ENCODE measurements at places on chromosomes 12 and 14.

GRCh38 chr14:102320033-102320660, 601 bp downstream of the ZNF839 start:
- DNase-seq, result peak; percentile 63

DNA sequence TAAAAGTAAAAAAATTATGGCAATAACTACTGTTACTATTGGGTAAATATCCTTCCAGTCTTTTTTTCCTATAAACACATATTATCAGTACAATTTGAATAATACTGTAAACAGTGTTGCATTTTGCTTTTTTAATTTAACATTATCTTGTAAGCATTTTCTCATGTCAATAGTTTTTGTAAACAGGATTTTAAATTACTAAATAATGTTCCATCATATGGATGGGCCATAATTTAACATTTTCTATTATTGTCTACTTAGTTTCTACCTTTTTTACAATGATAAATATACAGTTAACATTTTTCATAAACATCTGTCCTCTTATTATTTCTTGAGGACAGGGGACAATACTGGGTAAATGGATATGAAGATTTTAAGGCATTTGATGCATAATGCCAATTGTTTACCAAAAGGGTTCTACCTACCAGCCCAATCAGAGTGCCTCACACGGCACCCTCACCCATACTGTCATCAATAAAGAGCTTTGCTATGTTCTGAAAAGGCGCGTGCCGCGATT, 759 bp upstream of the ACVR1B start:
- DNase-seq, result no peak

DNA sequence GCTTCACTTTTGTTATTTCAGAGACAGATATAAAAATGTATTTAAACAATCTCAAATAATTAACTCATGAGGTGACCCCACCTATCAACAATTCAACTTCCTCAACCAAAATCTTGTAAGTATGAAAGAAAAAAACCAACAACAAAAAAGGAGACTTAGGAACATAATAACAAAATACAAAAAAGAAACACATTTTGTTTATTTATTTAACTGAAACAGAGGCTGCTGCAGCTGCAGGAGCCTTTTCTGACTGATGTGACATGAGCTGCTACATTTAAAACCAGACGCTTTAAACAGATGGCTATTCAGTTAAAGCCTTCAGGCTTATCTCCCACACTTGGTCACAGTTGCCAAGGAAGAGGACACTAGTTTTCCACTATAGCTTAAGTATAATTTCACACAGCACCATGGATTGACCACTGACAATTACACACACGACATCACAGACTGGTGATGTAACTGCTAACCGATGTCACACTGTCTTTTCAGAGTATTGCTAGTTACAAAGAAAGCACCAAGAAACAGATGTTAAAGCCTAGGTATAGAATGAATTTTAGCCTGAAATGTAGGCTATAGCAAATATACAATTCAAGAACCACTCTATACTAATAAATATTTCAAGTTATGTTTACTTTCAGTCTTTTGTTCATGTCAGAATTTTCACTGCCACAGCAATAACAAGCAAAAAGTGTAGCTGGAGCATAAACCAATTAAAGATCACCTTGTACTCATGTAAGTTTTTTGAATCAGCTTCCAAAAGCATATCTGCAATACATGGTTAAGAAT, 113.0 kb downstream of the MED13L start:
- peak; percentile 34 for DNase-seq

DNA sequence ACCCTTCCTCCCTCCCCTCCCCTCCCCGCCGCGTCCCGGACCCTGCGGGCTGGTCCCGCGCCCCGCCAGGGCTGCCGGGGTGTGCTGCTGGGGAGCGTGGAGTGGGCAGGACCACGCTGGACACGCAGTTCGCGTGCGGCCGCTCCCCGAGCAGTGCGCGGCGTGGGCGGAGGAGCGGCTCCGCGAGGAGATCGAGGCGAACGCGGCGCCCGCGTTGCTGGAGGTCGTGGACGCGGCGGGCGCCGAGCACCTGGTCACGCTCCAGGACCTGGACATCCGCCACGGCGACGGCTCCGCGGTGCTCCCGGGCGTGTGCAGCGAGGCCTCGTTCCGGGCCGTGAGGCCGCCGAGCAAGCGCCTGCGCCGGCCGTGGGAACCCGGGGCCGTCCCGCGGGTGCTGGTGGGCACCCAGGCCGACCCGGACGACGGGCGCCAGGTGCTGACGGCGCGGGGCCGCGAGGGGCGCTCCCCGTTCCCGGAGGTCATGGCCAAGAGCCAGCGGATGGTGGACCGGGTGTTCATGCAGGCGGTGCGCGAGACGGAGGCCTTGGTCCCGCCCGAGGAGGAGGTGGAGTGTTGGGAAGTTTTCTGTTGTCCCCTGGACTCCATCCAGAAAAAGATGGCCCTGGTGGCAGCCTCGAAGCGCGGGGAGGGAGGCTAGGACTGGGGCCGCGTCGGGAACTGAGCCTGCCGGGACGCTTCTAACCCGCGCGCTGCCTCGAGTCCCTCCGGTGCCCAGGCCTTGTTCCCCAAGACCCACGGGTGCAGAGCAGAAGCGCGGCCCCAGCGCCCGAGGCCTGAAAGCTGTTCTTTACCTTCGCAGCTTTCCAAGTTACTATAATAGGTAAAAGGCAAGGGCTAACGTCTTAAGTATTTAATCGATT, 54.7 kb upstream of the EIF5 start:
- DNase-seq, result no peak

- DNase-seq, result peak; percentile 8
Measured at GRCh38 chr12:119229837-119230236, 51.1 kb downstream of the HSPB8 start.

DNA sequence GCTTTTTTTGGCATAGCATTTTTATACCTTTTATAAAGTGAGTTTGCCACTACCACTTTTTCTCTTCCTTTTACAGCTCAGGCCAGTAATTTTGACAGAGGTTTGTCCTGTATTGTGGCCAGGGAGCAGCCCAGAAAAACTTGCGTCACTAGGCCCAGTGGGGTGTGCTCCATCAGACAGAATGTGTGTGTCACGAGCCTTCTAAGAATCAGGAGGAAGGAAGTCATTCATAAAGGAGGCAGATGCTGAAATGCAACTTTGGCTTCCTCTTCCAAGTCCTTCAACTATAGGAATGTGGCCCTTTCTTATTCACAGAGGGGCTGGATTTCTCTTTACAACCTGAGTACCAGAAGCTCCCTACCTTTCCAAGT, 10.1 kb upstream of the RAB35 start:
- DNase-seq, result peak; percentile 49

DNA sequence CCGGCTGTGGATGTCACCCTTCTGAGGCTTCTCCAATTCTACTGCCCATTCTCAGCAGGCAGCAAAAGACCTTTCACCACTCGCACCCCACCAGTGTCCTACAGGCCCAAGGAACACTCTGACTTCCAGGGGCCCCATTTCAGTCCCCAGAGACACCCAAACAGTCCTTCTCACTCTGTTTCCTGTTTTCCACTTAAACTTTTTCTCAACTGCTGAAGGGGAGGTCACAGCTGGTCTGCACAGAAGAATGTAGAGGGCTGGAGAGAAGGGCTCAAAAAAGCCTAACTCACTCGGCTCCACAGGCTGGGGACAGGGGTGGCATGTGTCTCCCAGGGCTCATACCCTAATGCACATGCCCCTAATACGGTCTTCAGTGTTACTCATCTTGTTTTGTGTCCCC, 4.2 kb upstream of the DTX1 start:
- no peak for DNase-seq

DNA sequence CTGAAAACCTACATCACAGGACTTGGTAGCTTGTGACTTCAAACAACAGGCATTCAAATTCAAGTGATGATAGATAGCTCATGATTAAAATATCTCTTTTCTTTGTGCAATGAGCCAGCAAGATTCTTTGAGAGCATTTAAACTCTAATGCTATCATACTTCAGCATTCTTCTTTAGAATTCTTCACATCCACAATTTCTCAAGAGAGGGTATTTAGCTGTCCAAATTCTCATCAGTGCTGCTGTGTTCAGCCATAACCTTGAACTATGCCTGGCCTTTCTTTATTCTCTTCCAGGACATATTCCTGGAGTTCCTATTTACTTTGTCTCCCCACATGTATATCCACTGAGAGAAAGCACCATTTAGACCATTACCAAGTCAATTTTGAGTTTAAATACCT, 321.1 kb downstream of the EGLN3 start:
- DNase-seq, result no peak

DNA sequence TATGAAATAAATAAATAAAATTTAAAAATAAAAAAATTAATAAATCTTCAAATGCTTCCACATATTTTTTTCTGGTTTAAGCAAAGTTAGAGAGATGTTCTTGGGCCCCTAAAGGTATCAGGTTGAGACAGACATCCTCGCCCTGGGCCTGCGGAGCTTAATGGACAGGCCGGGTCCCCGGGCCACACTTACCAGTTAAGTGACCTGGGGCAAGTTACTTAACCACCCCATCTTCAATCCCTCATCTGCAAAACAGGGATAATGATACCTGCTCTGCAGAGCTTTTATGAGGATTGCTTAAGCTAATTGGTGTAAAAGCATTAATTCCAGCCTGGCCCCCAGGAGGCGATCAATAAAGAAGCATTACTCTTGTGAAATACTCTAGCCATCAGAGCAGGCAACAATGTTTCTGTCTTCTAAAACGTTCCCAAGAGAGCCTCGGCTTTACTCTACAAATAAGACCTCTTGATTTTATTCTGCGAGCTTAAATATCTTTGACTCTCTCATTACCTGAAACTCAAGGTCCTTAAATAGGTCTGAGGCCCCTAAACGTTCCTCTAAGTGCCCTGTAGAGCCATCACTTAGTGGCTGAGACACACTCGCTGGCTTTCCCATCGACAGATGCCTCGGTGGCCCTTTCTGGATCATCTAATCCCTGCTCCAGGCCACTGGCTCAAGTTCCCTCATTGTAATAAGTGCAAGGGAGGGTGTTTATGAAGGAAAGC, 81.1 kb upstream of the DIO3 start:
- no peak for DNase-seq

GRCh38 chr14:59316151-59316830, 127.8 kb downstream of the DAAM1 start:
- DNase-seq, result no peak

DNA sequence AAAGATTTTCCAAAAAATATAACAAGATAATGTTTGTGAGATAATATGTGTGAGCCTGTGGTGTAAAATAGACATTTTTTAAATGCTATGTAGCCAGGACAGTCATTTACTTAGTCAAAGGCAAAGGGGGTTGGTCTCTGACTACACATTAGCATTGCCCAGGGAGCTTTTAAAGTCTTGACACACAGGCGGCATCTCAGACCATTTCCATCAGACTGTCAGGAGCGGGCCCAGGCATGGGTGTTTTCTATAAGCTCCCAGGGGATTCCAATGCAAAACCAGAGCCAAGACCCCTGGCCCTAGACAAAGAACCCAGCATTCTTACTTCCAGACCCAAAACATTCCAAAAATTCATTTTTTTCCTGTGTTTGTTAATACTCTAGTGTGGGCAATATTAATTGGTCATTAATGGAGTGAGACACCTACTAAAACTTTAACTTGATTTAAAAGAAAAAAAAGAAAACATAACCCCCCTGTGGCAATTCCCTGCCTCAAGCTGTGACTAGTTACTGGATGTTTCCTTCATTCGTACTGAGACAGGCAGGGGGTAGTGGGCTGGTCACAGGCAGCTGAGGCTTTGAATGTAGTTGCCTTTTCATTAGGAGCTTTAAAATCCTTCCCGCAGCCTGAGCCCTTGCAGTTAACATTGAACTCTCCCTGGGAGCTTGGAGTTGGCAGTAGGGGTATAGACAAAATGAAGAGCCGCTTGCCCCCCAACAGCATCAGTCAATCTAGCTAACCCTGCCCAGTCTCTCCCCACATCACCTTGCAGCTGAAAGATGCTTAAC, 103.7 kb downstream of the CMKLR1 start:
- DNase-seq, result no peak

DNA sequence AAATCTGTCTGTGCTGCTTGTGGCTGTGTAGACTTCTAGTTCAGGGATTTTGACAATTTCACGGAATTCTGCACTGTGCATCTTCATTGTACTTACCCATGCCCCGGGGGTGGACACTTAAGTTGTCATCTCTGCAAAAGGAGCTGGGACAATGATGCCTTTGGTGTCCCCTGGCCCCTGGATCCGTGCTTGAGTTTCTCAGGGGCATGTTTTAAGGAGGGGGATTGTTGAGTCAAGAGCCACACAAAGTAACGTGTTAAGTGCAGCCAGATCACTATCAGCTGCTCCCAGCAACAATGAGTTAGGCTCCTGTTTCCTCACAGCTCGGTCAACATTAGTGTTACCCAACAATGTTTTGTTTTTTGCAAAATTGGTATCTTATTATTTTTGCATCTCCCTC, 305.0 kb upstream of the DIO3 start:
- DNase-seq, result no peak

DNA sequence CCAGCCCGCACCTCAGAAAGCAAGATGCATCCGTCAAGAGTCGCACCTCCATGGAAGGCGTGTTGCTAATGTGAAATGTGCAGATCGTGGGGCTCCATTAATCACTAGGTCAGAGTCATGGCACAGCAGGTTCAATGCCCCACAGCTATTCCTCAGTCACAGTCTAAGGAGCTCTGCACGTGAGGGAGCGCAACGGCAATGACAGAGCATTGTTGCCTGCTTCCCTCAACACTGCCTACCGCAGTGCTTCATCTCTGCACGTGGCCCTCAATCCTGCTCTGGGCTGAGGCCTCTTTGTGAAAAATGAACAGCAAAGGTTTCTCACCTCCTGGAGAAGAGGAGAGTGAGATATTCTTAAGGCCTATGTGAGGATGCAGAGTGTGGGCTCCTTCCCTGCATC, 995.2 kb upstream of the TMEM132C start:
- no peak for DNase-seq

- DNase-seq, result no peak
Measured at GRCh38 chr12:97275256-97275655, 187.3 kb upstream of the RMST start.

DNA sequence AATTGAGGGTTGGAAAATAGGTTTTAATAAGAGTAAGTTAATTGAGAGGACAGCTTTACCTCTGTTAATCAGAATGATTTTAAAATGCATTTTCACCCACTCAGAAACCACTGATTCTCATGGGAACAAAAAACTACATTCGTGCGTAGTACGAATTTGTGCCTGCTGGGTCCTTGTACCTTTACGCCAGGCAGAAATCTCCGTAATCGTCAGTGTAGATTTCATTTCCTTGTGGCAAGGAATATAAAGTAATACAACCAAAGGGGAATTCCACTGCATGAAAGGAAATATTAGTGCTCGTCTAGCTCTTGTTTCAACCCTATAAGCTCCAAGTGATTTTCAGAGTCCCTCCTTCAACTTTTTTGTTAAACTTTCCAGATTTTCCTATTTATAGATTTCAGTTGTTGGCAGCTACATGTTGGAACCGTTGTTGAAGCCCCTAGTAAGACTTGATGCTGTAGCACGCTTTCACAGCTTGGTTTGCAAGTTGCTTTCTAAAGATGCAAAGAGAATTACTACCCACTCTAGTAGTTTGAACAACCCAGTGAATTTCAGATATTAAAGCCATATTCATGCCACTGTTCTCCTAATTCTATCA, 90.6 kb downstream of the ETV6 start:
- peak; percentile 35 for DNase-seq

GRCh38 chr12:42669553-42669952, 80.0 kb upstream of the PRICKLE1 start:
- DNase-seq, result no peak

Measured in iris pigment epithelial cell (primary cell).